ENCODE measurements at places on chromosomes 6 and 20.

- no peak for DNase-seq
These were observed 59.5 kb downstream of the CTCFL start for GRCh38 chr20:57465486-57465885.

DNA sequence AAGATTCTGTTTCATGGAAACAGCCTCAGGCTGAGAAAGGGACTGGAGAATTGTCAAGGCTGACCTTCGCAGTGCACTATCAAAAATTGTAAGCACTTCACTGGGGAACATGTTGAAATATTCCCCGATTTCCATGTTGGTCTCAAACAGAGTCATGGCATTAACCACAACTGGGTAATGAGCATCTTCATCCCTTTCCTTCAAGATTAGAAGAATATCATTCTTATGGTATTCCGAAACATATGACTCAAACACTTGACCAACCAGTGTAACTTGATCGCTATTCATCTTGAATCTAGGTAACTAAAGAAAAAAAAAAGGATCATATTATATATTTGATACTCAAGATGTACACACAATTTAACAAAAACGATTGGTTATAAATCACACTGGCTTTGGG is 3.5 kb downstream of the MCM9 start:
- DNase-seq: no peak

GRCh38 chr6:885051-885590 is 192.2 kb upstream of the EXOC2 start:
- no peak for DNase-seq

GRCh38 chr6:121884091-121884490 is 448.6 kb downstream of the GJA1 start:
- DNase-seq: no peak

DNA sequence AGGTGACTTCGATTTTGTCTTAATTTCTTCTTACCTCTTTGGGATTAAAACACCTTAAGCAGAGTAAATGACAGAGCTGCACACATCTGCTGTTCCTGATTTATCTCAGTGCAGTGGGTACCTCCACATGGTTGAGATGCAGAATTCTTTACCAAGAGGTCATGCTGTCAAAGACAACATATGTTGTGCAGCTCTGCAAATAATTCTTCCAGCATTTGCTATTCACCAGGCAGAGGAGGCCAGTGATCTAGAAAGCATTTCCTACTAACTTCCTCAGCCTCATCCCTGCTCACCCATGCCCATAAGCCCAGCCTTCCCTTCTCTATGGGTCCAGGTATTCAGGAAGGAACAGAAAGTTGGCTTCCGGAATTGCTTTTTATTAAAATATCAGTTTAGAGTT is 109.3 kb downstream of the THBS2 start:
- no peak for DNase-seq

GRCh38 chr20:32113591-32114260 is 4.2 kb downstream of the TM9SF4 start:
- no peak for DNase-seq

- DNase-seq: no peak
These were observed 7.0 kb upstream of the KIFC1 start for GRCh38 chr6:33384581-33385020.
